ENCODE measurements at places on chromosomes 2 and 18.

DNA sequence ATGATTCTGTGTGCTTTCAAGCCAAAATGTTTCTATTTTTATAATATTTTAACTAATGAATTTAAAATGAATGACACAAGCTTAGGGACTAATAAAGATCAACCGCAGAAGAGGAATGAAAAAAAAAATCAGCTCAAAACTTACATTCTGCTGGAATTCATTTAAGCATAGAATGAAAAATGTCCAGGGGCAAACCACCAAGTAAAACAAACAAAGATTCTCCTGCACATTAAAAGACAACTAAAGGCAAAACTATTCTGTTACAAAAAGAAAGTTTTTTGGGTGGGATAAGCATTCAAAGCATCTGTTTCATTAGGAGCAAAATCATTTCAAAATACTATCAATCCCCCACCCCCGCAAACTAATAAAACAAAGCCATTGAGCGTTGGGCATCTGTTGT, 99.3 kb upstream of the SOX11 start:
- no peak for DNase-seq

GRCh38 chr18:13394801-13395200, 176.2 kb downstream of the LDLRAD4 start:
- DNase-seq = no peak

- DNase-seq = peak; percentile 5
These were observed 711 bp downstream of the SFXN5 start for GRCh38 chr2:73070643-73071359.

GRCh38 chr2:45044916-45045315, 35.7 kb upstream of the SIX2 start:
- no peak for DNase-seq
